Mucosa of descending colon (tissue), 3 donors: ENCODE measurements at places on chromosomes 2 and 18. TPM values are rescaled to one million over a fixed set of nuclear protein-coding genes. Genes with fewer than 3 reads are reported as not detected.

GPD2 gene
- 42.9 TPM for total RNA-seq

PLEKHH2 gene
- 2.6 TPM for total RNA-seq

ZSWIM2 gene
- total RNA-seq, result not detected

COL3A1 gene
- total RNA-seq, result 68.2 TPM

SOX11 gene
- total RNA-seq, result 9.5 TPM

EMX1 gene
- 3.6 TPM for total RNA-seq

PLEK gene
- total RNA-seq, result 4.8 TPM

EIF2AK3 gene
- 30.4 TPM for total RNA-seq
